ENCODE measurements at places on chromosomes 6 and 20. TPM values are rescaled to one million over a fixed set of nuclear protein-coding genes. Genes with fewer than 3 reads are reported as not detected.

Gene PKIB
- 5.8 TPM for total RNA-seq

- ATAC-seq: no peak
Measured at GRCh38 chr6:16184551-16184950, 53.8 kb upstream of the GMPR start.

DNA sequence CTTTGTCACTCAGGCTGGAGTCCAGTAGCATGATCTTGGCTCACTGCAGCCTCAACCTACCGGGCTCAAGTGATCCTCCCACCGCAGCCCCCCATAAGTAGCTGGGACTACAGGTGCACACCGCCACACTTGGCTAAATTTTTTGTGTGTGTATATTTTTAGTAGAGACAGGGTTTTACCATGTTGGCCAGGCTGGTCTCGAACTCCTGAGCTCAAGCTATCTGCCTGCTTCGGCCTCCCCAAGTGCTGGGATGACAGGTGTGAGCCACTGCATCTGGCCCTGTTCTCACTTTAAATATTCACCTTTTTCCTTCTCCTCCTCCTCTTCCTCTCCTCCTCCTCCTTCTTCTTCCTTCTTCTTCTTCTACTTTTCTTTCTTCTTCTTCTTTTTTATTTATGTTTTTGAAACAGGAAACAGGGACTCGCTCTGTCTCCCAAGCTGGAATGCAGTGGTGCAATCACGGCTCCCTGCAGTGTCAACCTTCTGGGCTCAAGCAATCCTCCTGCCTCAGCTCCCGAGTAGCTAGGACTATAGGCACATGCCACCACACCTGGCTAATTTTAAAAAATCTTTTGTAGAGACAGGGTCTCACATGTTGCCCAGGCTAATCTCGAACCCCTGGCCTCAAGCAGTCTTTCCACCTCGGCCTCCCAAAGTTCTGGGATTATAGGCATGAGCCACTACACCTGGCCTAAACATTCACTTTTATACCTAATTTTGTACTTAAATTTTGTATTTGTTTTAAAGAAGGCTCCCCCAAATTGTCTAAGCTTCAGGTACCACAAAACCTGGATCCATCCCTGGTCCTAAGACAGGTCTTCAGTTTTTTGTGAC is 47.2 kb upstream of the NCOA3 start:
- no peak for ATAC-seq

Gene GFRAL
- total RNA-seq: not detected

Data from motor neuron (in vitro differentiated cells).